Activated CD4-positive, alpha-beta T cell treated with anti-CD3 and anti-CD28 coated beads, Interleukin-2, amount 50 U/mL, for 1 hour (primary cell): ENCODE measurements at places on chromosomes 4 and X.

GRCh38 chr4:121073672-121074381 is 1.5 kb upstream of the NDNF start:
- no peak for DNase-seq

DNA sequence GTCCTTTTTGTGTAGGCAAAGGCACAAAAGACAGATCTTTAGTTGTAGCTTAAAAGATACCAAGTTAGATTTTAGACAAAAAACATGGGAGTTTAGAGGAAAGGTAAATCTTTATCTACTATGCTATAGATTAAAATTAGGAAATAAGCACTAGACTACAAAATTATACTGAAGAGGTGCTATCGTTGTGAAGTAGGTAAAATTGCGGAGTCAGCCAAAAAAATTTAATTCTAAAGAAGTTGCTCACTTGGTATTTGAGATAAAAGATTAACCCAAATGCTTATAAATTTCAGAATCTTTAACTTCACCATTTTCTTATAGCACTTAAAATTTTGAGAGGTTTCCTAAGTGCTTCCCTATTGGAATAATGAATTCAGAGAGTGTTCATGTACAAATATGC is 604.1 kb downstream of the GRXCR1 start:
- DNase-seq: no peak

DNA sequence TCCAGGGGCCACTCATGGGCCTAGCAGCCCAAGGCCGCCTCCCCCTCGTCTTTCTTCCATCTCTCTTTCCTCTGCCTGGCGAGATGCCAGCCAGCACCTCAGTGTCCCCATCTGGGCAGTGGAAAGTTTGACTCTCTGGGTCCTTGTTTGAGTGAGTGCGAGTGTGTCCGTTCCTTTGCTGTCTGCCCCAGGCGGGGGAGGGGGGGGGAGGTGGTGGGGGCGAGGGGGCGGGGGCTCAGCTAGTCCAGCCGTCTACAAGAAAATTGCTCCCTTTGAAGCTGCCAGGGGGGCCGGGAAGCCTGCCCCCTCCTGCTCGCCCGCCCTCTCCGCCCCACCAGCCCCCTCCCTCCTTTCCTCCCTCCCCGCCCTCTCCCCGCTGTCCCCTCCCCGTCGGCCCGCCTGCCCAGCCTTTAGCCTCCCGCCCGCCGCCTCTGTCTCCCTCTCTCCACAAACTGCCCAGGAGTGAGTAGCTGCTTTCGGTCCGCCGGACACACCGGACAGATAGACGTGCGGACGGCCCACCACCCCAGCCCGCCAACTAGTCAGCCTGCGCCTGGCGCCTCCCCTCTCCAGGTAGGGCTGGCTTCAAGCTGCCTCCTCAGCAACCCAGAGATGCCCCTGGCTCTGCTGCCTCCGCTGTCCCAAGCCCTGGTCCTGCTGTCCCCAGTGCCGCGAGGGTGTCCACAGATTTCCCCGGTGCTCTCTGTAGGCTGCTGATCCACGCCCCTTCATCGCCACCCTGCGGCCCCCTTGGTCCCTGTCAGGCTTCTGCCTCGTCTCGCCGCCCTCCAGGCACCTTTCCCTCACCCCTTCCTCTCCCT is at the start of gene BGN:
Gene BGN (plus strand): TSS at position 440 of the 821 bp plus-strand sequence. CDS start 9,652 bp downstream, outside the sequence.
- no peak for DNase-seq

DNA sequence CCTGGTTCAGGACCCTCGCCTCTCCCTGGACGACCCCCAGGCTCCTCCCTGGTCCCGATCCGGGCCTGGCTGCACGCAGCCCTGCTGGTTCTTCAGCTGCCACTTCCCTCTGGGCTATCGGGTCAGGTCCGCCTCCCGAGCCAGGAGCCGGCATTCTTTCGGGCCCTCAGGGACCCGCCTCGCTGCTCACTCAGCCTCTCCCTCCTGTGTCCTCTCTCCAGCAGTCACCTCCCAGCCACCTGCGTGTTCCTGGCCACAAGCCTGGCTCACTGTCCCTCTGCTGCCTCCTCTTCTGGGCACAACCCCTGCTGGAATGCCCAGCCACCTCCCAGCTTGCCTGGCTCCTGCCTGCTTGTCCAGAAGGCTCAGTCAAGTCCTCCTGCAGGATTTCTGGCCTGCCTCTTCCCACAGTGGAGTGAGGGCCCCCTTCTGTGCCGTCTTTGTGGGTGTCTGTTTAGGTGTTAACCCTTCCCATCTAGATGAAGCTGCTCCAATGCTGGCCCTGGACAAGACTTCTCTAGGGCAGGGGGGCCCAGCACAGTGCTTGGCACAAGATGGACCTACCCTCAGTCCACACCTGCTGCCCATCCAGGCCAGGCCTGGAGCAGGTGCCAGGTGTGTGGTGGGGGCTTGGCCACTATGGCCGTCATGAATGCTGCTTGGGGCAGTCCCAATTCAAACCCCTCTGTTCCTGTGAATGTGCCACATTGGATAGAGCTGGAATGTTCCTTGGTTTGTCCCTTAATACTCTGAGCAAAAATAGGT is 2.2 kb downstream of the WFS1 start:
- DNase-seq: no peak

- no peak for DNase-seq
These were observed 26.9 kb downstream of the UTP14A start for GRCh38 chrX:129932821-129933321.

- no peak for DNase-seq
These were observed 2.6 kb downstream of the SAT1 start for GRCh38 chrX:23785580-23785979.

DNA sequence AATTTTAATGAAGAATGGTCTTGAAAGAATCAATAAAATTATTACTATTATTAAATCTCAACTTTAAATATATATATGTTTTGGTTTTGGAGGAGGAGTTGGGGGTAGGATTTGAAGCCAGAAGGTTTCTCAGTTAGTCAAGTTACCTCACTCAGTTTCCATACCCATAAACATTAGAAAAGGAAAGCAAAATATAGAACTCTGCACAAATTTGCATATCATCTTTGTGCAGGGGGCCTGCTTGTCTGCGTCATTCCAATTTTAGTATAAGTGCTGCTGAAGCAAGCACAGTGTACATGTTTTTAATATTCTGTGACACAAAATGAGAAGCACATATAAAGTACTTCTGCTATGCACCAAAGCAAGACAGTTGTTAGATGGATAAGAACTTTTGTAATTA is 47.5 kb upstream of the SCRG1 start:
- no peak for DNase-seq
